ENCODE measurements at places on chromosomes 2 and 18. TPM values are rescaled to one million over a fixed set of nuclear protein-coding genes. Genes with fewer than 3 reads are reported as not detected.

GRCh38 chr2:39499336-39499735, 62.3 kb upstream of the MAP4K3 start:
- DNase-seq = no peak

- no peak for DNase-seq
These were observed 811.8 kb upstream of the ACVR2A start for GRCh38 chr2:147033044-147033443.

- DNase-seq = no peak
These were observed 14.3 kb upstream of the RIOK3 start for GRCh38 chr18:23438608-23439366.

DNA sequence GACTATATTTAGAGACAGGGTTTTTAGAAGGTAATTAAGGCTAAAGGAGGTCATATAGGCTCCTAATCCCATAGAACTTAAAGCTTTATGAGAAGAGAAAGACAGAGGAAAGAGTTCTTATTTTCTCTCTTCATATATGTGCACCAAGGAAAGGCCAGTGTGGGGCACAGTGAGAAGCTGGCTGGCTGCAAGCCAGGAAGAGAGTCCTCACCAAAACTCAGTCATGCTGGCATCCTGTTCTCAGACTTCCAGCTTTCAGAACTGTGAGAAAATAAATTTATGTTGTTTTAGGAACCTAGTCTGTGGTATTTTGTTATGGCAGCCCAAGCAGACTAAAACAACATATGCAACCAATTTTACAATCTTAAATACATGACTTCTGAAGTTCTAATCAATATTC, 31.5 kb upstream of the ATIC start:
- no peak for DNase-seq

DNA sequence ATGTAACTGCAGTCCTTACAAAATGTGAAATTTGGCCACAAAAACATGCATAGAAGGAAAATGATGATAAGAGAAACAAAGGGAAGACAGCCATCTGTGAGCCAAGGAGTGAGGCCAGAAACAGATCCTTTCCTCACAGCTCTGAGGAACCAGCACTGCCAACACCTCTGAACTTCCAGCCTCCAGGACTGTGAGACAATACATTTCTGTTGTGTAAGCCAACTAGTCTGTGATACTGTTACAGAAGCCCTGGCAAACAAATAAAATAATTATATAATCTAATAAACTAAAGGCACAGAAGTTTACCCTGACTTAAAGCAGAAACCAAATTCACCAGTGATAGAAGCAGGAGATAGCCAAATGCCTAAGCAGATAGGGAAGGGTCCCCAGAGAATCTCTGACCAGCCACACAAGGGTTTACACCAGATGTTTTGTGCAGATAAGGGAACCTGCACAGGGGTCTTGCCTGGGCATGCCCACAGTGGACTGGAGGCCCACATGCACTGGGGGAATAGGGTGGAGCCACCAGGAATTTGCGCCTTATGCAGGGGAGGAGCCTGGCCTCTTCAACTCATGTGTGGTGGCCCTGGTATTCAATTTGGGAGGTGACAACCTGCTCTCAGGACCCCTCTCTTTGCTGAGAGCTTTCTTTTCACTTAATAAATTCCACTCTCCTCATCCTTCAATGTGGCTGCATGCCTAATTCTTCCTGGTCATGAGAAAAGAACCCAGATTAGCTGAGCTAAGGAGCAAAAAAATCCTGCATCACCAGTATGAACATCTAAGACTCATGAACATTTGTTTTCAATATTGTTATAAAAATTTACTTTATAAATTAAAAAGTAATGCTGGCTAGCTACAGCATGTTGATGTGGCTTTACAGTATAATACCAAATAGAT, 3.8 kb upstream of the GCC2 start:
- no peak for DNase-seq

DNA sequence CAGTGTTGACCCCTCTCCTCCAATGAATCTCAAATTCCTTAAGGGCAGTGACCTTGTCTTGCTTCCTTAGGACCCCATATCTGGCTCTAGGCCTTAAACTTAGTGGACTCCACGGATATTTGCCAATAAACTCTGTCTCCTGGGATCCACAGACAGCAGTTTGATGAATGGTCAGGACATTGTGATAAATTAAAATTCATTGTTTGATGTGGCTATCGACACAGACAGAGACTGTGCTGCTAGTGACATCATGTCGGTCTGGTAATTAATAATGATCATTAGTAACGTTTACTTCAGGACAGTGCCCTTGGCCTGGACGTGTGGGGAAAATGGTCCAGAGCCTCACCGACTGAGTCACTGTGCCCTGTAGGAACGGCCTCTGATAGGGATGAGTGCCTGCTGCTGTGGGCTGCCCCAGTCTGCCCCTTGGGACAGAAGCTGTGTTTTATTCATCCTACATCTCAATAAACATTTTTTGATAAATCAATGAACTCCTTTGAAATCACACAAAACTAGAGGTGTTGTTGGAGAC, 5.2 kb upstream of the SLC35F6 start:
- no peak for DNase-seq

DNA sequence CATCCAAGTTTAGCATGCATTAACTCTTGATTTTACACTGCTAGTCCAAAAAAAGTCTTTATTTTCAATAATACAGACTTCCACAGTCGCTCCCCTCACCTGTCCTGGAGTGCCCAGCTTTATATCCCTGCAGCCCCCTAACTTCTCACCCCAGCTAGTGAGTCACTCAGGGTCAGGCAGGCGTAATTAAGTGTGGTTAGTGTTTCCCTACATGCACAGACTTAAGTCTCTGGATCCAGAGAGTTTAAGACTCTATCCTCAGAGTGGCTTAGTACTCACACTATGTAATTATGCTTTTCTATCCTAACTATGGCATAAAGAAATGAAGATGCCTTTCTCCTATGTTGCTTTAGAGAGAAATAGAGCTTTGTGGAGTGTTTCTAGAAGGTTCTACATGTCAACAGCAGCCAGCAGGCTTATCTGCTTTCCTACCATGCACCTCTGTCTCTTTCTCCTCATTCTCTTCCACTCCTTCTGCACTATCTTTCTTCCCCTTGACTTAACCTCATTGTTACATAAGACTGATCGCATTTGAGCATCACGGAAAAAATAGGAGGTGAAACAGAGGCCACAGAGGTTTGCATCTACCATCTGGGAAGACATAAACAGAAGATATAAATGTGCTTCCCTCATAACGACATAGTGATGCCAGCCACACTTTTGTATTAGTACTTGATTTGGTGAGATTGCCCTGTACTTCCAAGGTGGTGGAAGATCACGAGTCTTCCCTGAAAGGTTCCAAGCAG, 34.4 kb upstream of the PMAIP1 start:
- no peak for DNase-seq

GRCh38 chr2:239062743-239063142, 214.9 kb downstream of the TWIST2 start:
- no peak for DNase-seq

DNA sequence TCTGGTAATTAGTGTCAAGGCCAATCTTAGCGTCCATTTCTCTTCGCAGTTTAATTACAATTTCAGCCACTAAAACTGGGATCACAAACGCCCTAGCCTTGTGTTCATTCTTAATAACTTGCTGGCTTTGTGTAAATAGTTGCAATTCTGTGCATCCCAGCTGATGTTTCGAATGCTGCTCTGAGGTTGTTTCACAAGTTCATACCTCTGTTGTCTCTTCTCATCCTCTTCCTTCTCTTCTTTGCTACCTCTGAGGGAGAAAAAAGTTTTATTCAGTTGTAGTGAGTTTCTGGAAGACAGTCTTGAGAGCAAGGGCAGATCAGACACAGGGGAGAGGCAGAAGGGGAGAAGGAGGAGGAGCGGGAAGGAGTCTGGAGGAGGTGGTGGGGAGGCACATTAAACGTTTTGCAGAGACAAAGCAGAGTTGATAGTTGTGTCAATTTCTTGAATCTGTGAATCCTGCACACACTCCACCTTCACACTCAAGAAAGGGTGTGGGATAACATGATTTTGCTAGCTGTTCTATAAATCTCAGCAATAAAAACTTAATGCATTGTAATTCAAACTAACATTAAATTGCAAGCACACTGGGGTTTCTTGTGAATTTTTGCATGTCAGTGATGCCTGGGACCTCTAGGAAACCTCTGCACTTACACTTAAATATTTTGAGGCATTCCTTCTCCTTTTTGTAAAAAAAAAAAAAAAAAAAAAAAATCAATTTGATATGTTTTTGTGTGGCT, 6.8 kb downstream of the MEIS1 start:
- DNase-seq = peak; percentile 46

DNA sequence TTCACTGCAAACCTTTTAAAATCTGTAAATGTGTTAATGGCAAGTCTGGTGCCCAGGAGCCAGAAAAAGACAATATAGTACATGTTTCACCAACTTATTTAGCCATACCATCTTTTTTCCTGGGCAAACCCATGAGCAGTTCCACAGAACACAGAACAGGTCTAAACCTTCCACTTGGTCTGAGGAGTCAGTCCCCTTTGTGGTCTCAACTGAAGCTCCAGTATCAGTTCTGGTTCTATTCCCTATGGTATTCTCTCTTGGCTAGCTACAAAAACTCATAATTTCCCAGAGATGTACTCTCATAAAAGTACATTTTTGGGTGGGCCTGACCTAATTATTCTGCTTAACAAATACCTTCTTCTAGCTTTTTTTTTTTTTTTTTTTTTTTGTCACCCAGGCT, 31.2 kb downstream of the STK17B start:
- DNase-seq = no peak

GRCh38 chr18:57003342-57003741, 143.5 kb upstream of the BOD1L2 start:
- DNase-seq = no peak

- DNase-seq = no peak
These were observed 77.6 kb downstream of the MAP4K4 start for GRCh38 chr2:101775092-101775491.

- DNase-seq = no peak
These were observed 77.9 kb upstream of the DOCK10 start for GRCh38 chr2:225120186-225120585.

DNA sequence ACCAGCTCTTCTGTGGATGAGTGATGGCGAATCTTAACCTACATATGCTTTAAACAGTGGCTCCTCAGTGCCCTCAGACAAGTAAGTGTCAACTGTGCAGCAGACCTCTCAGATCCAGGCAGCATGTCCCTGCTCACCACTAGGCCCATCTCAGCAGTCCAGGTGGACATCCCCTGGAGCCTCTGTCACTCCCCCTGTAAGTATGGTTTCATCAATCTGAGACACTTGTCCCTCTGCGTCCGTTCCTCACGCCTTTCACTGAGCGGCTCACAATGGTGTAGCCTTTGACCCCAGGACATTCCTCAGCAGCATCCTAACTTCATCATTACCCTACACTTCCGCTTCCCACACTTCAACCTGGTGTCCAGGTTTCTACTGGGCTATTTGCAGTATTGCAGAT, 69.3 kb upstream of the RALBP1 start:
- no peak for DNase-seq

- no peak for DNase-seq
These were observed 736.5 kb downstream of the EPHA4 start for GRCh38 chr2:220835583-220835982.

DNA sequence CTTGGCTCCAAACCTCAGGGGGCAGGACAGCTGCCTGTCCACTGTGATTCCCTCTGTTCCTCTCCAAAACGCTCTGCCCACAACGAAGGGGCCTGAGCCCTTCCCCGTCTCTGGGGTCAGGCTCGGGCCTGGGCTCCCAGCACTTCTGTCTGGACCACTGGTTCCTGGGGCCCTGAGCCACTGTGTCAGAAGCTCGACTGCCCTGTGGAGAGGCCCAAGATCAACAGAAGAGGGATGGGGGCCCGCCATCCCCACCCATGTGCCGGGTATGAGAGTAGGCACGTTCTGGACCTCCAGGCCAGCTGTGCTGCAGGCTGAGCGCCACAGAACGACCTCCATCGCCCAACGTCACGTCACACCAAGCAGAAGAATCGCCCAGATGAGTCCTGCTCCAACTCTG, 119.9 kb upstream of the HS6ST1 start:
- DNase-seq = no peak

- DNase-seq = no peak
These were observed 357.6 kb downstream of the RAD51AP2 start for GRCh38 chr2:17160594-17160993.

DNA sequence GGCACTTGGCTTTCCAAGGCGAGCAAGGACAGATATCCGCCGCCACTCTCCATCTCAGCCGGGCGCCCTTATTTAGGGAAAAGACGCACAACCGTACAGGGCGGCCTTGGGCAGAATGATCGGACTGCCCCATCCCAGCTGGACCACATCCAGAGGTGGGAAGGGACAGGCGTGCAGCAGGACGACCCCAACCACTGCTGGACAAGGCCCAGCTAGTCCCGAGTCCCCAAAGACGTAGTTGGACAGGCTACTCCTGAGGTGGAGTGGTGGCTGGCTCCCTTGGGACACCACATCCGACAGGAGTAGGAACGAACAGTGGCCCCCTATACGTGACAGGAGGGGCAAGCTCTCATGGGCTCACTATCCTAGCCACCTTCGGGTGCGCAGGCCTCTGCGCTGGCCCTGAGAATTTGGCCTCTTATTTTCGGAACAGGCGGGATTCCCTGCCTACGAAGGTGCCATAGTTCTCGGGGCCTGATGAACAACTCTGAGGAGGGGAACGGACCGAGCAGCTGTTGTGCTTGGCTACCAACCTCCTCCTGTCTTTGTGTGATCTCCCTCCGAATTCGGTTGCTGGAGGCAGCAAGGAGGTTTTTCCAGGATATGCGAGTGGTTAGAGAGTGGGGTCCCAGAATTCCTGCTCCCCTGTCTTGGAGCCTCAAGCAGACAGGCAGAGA, 2.3 kb downstream of the FEV start:
- DNase-seq = no peak

- DNase-seq = no peak
These were observed 250.2 kb upstream of the RAB12 start for GRCh38 chr18:8359076-8359475.

- no peak for DNase-seq
These were observed 11.3 kb upstream of the SPATA3 start for GRCh38 chr2:230984393-230985220.

GRCh38 chr18:399631-400135, 100.8 kb downstream of the COLEC12 start:
- DNase-seq = no peak

GRCh38 chr2:205276116-205276777, 406.1 kb upstream of the NRP2 start:
- DNase-seq = no peak

- DNase-seq = no peak
These were observed 4.9 kb downstream of the ATP5MC3 start for GRCh38 chr2:175176624-175177023.

PDE11A gene
- 2.1 TPM for total RNA-seq

GMPPA gene
- 39.5 TPM for total RNA-seq

BMP10 gene
- not detected for total RNA-seq

MDH1B gene
- total RNA-seq = 38.2 TPM

MBOAT2 gene
- 26.1 TPM for total RNA-seq

CCDC85A gene
- total RNA-seq = 13.8 TPM

SLC9A4 gene
- total RNA-seq = not detected

LRP1B gene
- total RNA-seq = 0.29 TPM

CCDC150 gene
- total RNA-seq = 520 TPM

RAPGEF4 gene
- 20.2 TPM for total RNA-seq

DIPK1C gene
- 0.12 TPM for total RNA-seq

RNMT gene
- 64.8 TPM for total RNA-seq

MYO5B gene
- 14.7 TPM for total RNA-seq

All from uterus (tissue), 4 donors.